ENCODE measurements at places on chromosomes 11 and 22. TPM values are rescaled to one million over a fixed set of nuclear protein-coding genes. Genes with fewer than 3 reads are reported as not detected.

- DNase-seq, result no peak
Measured at GRCh38 chr11:70747285-70747684, 349.0 kb downstream of the CTTN start.

DNA sequence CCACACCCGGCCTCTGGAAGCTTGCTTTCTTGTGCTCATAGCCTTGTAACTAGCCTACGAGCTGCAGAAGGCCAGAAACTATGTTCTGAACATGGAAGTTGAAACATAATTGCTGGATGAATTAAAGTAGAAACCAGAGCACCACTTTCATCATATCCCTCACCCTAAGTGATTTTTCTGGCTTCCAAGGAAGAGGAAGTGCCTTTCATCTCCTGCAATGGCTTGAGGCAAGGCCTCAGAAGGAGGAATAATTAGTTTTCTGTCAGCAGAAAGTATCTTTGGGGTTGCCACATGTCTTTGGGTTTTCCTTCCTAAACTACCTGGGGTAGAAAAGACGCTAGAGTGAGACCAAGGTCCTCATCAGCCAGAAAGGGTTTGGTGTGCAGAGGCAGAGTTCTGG lies 14.5 kb downstream of the RPL27A start:
- no peak for DNase-seq

CST6 gene
- 0.50 TPM for total RNA-seq

OR10D3 gene
- total RNA-seq, result not detected

CCDC116 gene
- total RNA-seq, result 0.45 TPM

GPR83 gene
- 0.11 TPM for total RNA-seq

All from activated CD8-positive, alpha-beta T cell treated with anti-CD3 and anti-CD28 coated beads for 36 hours (primary cell).